AG09319 (cell line): ENCODE measurements at places on chromosomes 1 and 21.

DNA sequence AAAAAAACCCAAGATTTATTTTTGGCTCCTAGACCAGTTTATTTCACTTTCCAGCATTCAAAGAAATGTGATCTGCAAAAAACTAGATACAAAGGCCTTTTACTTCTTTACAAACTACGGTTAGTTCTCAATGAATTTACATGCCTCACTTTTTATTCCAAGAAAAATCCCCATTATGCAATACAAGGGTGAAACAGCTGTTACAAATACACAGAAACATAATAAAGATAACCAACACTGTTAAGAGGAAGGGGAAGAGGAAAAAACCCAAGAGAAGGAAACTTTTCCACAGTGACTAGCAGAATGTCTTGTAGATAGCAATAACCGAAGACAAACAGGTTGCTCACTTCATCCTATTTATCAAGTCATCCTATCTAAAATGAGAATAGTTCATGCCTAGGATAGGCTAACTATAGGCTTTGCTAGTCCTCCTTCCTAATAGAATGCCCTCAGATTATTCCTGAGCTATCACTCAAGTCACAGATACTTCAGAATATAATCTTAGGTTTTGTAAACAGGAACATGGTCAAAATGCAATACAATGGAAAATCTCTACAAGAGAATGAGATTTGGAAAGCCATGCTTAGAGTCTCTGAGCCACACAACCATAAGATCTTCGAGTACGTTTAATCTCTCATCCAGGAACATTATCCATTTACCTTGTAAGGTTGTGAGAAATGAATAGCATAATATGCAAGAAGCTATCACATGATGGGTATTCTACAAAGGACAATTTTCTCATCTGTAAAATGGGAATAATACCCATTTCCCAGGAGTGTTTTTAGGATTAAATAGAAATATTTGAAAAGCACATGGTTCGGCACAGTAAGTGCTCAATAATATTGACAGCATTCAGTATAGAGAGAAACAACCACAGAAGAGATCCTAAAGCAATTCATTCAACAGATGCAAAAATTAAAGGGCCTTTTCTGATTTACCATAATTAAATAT, 5.4 kb downstream of the PNRC2 start:
- DNase-seq = no peak

GRCh38 chr21:25240974-25241373, 366.3 kb downstream of the MRPL39 start:
- DNase-seq = no peak

- no peak for DNase-seq
Observed at GRCh38 chr21:31164713-31165694, 126.7 kb upstream of the KRTAP19-8 start.

- no peak for DNase-seq
Observed at GRCh38 chr1:150161747-150162581, 12.2 kb downstream of the PLEKHO1 start.

- no peak for DNase-seq
Observed at GRCh38 chr1:109796484-109797302, 33.0 kb upstream of the EPS8L3 start.

DNA sequence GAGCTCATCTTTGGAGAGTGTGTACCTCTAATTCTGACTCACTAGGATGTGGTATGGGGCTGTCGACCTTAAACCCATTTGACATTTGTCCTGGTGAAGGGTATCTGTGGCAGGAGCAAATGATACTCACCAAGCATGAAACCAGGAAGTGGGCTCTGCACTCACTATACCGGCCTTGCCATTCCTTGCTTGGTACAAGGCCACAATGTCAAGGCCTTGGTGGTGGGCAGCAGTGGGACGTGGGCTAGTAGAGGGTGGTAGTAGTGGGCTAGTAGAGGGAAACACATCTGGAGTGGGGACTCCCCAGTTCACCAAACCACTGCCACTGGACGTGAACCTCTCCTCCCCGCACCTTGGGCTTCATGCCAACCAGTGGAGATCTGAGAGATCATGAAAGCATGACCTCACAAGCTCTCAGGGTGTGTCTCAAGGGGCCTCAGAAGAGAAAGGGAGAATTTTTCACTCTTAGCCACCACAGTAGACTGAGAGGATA, 11.5 kb downstream of the TNFSF4 start:
- DNase-seq = no peak
